ENCODE measurements at places on chromosomes 11 and 22.

DNA sequence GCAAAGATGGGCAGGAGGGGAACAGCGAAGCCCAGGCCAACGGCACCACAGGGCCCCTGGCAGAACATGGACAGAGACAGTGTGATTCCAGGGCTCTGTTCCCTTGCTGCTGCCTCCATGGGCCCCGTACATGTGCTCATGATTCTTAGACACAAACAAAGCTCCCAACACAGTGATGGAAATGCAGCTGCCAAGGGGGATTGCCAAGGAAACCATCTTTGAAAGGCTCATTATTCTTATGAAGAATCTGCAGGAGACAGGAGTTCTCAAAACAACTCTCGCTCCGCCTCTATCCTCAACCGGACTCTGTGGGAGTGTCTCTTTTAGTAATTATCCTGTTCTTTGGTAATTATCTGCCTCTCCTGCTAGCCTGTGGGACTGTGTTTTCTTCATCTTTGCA is 32.2 kb downstream of the SERPINH1 start:
- no peak for DNase-seq

GRCh38 chr22:45934659-45935341 is 42.2 kb downstream of the WNT7B start:
- no peak for DNase-seq

DNA sequence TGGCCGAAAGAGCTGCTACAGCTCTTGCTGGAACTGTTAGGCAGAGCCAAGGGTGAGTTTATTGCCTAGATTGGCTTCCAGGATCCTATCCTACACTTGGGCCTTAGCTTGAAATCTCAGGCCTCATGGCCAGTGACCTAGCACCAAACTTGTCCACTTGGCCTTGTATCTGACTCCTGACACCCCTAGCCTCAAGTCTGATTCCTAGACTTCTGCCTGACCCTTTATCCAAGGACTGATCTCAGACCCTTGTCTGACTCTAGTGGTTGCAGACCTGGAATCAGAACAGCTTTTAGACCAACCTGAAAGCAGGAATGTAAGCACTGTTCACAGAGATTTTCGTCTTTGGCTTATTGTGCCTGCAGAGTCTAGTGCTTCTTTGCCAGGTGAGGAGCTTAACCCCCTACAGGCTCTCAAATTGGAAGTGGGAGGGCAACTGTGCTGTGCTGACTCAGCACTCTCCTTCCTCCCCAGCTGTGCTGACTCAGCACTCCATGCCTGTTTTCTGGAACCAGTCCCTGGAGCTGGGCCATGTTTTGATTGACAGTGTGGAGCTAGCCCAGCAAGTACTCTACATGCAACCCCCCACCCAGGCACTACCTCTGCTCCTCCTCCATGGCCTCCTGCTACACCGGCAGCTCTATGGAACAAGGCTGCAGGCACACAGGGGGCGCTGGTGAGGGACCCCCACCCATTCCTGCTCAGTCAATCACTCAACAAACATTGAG is 35.1 kb downstream of the RRP8 start:
- no peak for DNase-seq

- DNase-seq, result no peak
Measured at GRCh38 chr11:105449100-105449734, 160.7 kb upstream of the GRIA4 start.

DNA sequence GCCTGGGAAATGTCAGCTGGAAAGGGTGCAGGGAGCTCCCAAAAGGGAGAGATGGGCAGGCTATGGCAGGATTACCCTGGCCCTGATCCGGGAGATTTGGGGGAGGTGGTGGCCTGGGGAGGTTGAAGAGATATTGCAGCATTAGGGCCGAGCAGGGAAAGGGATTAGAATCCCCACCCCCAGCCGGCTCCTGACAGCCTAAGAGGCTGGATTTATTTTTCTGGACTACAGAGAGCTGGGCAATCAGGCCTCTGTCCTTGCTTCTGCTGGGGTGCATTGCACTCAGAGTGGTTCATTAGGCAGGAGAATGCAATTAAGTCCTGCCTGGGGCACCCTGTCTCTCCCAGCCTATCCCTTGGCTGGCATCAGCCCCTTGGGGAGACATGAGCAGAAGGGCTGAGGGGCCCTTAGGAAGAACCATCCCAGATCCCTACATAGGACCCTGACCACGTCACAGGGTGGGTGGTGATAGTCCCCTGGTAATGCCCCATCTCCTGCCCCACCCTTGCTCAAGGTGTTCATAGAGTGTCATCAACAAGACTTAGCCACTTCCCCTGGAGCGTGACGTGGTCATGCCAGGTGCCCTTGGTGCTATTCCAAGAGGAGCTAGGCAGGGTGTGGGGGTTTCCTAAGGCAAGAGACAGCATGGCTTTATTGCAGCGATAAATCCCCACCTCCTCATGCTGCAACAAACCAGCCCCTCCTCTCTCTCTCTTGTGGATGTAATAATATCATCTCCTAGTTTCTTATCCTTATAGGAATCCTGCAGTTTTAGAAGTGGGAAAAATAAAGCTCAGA is 38.4 kb upstream of the KLHL35 start:
- no peak for DNase-seq

GRCh38 chr11:32435511-32435941 is at the start of gene WT1:
WT1 (minus strand) TSS chr11:32435539.
- DNase-seq, result no peak

DNA sequence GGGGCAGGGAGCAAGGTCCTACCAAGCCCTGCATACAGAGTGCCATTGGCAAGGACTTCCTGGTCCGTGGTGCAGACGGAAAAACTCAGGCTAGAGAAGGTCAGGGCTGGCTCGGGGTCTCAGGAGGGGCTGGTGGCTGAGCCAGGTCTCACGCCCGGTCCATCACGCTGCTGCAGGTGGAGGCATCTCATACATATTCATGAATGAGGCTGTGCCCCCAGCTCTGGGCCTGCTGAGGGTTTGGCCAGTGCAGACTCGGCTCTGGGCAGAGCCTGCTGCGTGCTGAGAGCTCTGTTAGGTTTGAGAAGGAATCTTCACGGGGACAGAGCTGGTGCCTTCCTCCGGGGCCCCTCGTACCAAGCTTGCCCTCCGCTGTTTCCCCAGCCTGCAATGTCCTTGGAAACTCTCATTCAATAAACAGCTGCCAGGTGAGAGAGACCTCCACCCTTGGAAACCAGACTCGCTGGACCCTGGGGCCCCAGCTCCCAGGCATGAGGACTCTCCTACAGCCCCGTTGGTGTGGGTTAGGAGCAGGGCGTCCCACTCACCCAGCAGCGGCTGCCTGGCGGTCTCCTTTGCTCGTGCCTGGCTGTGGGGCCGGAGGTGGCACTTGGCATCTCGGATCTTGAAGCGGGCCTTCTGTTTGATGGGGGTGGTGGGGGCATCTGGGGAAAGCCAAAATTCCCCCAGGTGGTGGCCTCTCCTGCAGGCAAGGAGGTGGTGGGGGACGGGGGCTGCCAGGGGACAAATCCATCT is 33.9 kb upstream of the TTLL12 start:
- no peak for DNase-seq

- DNase-seq, result no peak
Measured at GRCh38 chr11:131827430-131827829, 457.0 kb downstream of the NTM start.

- no peak for DNase-seq
Measured at GRCh38 chr11:8987446-8987845, 16.4 kb downstream of the NRIP3 start.

DNA sequence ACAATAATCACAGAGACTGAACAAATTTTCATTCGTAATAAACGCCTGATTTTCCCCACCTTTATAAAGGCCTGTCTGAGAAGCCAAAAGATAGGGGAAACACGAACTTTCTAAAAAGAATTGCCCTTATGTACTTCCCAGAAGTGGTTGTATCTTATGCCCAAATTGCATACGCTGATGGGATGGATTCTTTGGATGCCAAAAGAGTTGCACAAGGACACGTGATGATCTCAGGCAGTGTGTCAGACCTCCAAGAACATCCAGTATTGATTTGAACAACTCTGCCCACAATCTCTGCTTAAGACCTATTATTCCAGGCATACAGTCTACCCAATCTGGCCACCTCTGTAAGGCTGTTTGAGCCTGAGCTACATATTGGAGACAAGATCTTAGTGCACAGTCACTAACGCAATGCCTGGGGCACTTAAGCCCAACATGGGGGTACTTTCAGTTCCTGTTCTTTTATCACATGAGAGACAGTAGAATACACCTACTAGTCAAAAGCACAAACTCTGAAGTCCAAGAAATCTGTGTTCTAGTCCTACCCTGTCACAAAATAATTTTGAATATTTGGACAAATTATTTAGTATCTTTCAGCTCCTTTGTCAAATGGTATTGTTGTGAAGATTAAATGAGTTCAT is 38.9 kb downstream of the OR10A6 start:
- no peak for DNase-seq

DNA sequence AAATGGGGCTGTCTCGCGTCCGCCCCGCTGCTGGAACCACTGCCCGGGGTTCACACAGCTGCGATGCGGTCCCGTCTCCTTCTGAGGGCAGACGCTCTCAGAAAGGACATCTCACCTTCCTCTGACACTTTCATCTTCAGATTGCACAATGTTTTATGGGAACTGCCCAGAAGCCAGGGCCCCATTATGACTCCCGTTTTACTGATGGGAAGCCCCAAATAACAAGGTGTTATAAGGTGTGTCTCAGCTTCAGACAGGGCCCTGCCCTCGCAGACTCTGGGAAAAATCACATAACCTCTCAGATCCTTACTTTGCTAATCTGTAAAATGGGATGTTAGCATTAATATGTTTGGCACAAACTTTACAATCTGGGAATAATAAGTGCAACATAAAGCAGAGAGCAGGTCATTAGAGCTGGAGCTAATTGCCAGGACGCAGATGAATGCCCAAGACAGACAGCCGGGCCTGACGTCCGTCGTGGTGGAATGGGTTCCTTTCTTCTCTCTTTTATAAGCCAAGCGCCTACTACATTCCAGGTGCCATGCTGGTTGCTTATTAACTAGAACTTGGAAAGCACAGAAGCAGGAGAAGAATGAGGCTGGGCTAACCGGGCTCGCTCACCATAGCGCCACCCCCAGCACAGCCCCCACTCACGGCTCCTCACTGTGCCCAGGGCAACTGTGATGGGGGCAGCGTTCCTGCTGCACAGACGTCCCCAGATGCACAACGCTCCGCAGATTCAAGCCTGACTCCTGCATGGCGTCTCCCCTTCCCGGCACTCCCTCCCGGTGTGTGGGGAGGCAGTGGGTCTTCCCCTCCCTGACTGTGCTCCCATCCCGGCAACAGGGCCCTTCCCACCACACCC is 43.8 kb downstream of the TRMU start:
- no peak for DNase-seq

- no peak for DNase-seq
Measured at GRCh38 chr22:37474447-37475090, 11.6 kb downstream of the MFNG start.

All from stimulated activated CD8-positive, alpha-beta memory T cell treated with anti-CD3 and anti-CD28 coated beads, Interleukin-15, amount 100 ng/mL, for 48 hours (primary cell).